ENCODE measurements at places on chromosomes 5 and 9. TPM values are rescaled to one million over a fixed set of nuclear protein-coding genes. Genes with fewer than 3 reads are reported as not detected.

HSPB3 gene
- polyA plus RNA-seq, result 76.0 TPM

GCNT4 gene
- polyA plus RNA-seq, result 0.35 TPM

LCN2 gene
- not detected for polyA plus RNA-seq

SMIM3 gene
- polyA plus RNA-seq, result not detected

TCERG1 gene
- polyA plus RNA-seq, result 63.4 TPM

C9 gene
- polyA plus RNA-seq, result 0.53 TPM

FGF10 gene
- polyA plus RNA-seq, result 2.8 TPM

LPAR1 gene
- 48.0 TPM for polyA plus RNA-seq

PCDHB2 gene
- 5.1 TPM for polyA plus RNA-seq

TAF11L10 gene
- polyA plus RNA-seq, result not detected

PCDHGA6 gene
- polyA plus RNA-seq, result 5.4 TPM

SNX30 gene
- polyA plus RNA-seq, result 17.5 TPM

OGN gene
- polyA plus RNA-seq, result 897 TPM

PCDHGA12 gene
- polyA plus RNA-seq, result 2.5 TPM

CCNJL gene
- polyA plus RNA-seq, result 5.5 TPM

CRB2 gene
- polyA plus RNA-seq, result 0.08 TPM

KYAT1 gene
- polyA plus RNA-seq, result 4.7 TPM

AHRR gene
- 2.5 TPM for polyA plus RNA-seq

FAM151B gene
- 5.6 TPM for polyA plus RNA-seq

Measured in muscle of arm (tissue), 14 donors.